D721Med (cell line): ENCODE measurements at places on chromosomes 12 and 14.

- DNase-seq, result no peak
Measured at GRCh38 chr12:99911081-99911480, 73.7 kb downstream of the ANKS1B start.

DNA sequence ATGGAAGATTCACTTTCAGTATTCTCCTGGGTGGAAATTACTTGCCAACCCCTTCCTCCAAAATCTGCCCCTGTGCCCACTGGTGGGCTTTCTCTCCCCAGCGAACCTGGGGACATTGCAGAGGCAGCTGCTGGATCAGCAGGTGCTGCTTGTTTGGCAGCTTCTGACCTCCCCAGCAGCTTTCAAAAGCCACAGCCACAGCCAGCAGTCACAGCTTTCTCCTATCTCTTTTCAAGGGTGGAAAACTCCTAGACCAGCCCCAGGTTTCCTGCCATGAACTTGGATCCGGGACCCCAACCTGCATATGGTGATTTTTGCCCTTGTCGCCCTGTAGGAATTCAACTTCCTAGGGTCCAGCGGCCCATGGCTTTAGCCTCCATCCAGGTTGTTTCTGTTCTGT lies 330.8 kb downstream of the ADAMTS20 start:
- no peak for DNase-seq

- DNase-seq, result no peak
Measured at GRCh38 chr12:67091678-67092077, 177.5 kb upstream of the CAND1 start.

GRCh38 chr14:39880106-39880695 lies 448.0 kb upstream of the FBXO33 start:
- DNase-seq, result no peak

DNA sequence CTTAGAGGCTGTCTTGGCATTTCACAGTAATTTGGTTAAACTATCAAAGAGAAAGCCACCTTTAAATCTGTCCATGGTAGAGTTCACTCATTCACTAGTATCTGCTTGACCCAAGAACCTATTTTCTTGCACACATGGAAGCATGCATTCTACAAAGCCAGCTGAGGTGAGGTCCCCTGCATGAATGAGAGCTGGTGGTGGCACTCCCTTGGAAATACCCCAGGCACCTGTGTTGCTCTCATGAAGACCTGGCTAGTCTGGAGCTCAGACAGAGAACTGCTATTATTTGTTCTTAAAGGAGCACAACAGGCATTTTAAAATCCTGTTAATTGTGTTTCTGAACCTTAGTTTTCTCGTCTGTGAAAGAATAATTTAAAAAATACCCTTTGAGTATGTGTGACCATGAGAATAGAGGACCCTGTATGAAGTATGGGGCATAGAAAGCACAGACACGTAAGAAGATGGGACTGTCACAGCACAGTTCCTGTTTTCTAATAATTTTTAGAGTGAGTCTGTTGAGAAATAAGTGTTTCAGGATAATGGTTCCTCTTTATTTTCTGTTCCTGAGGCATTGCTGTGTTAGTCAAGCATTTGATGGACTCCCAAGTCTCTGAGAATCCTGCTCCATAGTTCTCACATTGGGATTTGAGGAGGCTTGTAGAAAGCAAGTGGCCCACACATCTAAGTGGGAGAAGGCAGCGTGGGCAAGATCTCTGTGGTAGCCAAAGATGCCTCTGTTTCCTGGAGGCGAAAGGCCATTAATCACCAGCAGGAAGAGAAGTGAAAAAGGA lies 10.9 kb downstream of the RGS6 start:
- DNase-seq, result no peak

GRCh38 chr12:87406926-87407325 lies 622.3 kb downstream of the C12orf50 start:
- no peak for DNase-seq

DNA sequence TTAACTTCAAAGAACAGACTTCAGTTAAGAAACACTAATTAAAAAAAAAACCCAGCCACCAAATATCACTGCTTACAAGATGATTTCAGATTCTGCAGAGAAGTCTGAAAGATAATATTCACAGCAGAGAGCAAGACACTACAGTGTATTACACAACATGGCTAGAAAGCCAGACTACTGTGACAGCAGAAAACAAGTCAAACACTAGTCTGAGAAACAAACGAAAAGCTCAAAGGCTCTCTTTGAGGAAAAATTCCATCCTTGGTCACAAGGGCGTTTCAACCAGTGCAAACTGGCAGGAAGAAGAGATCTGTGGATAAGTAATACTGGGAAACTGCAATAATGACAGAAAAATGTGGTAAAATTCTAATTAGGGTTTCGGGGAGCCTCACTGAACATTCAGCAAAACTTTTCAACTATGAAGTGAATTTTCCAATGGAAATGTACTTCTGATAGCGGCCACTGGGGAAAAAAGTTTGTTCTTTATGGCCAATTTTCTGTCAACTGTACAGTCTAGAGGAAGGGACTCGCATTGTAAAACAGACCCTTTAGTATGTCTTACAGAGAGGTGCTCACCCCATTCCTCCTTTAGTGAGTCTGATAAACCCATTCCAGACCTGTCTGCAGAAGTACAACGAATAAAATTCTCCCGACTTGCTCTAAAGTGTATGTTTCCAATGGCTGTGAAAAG lies 50.4 kb downstream of the ACADS start:
- DNase-seq, result no peak

GRCh38 chr14:38120109-38120508 lies 87.6 kb upstream of the SSTR1 start:
- no peak for DNase-seq

GRCh38 chr14:32620303-32620702 lies 291.2 kb downstream of the AKAP6 start:
- no peak for DNase-seq

DNA sequence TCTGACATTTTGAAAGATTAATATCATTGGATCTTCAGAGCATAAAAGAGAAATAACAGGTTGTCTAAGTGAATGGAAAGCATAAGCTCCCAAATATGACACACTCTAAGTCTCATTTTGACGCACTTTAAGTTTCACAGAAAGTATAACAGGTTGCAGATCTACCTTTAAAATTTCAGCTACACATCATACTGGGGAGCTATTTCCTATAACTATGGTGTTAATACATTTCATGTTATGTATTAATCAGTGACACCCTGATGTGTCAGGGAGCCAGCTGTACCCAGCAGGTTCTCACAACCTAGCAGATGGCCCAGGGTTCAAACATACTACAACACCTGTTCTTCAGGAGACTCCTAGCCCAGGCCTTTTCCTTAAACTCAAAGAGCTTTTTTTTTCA lies 31.1 kb upstream of the TMX1 start:
- no peak for DNase-seq

GRCh38 chr12:98578392-98578791 lies 15.1 kb upstream of the SLC25A3 start:
- DNase-seq, result no peak

GRCh38 chr14:70663707-70664179 lies 22.0 kb downstream of the TTC9 start:
- no peak for DNase-seq

- no peak for DNase-seq
Measured at GRCh38 chr12:33942172-33942571, 80.1 kb upstream of the ALG10 start.

- no peak for DNase-seq
Measured at GRCh38 chr12:38875586-38876228, 29.7 kb downstream of the CPNE8 start.
